ENCODE measurements at places on chromosomes 7 and 10. TPM values are rescaled to one million over a fixed set of nuclear protein-coding genes. Genes with fewer than 3 reads are reported as not detected.

- no peaks in the 10 kb centered on the region for H3K36me3 ChIP-seq
- H3K4me1 ChIP-seq: no peaks in the 10 kb centered on the region
- no peaks in the 10 kb centered on the region for H3K27me3 ChIP-seq
- H3K4me3 ChIP-seq: no peak overlapping the region
- H3K27ac ChIP-seq: no peak overlapping the region
- no peak for DNase-seq
Observed at GRCh38 chr7:370259-370625, 80.3 kb downstream of the FOXL3 start.

GRCh38 chr7:55465691-55466090 is 100.6 kb downstream of the LANCL2 start:
- H3K27me3 ChIP-seq: no peaks in the 10 kb centered on the region
- no peaks in the 10 kb centered on the region for H3K4me1 ChIP-seq
- no peak for DNase-seq
- no peaks in the 10 kb centered on the region for H3K36me3 ChIP-seq
- H3K27ac ChIP-seq: no peak overlapping the region
- H3K4me3 ChIP-seq: no peak overlapping the region

DNA sequence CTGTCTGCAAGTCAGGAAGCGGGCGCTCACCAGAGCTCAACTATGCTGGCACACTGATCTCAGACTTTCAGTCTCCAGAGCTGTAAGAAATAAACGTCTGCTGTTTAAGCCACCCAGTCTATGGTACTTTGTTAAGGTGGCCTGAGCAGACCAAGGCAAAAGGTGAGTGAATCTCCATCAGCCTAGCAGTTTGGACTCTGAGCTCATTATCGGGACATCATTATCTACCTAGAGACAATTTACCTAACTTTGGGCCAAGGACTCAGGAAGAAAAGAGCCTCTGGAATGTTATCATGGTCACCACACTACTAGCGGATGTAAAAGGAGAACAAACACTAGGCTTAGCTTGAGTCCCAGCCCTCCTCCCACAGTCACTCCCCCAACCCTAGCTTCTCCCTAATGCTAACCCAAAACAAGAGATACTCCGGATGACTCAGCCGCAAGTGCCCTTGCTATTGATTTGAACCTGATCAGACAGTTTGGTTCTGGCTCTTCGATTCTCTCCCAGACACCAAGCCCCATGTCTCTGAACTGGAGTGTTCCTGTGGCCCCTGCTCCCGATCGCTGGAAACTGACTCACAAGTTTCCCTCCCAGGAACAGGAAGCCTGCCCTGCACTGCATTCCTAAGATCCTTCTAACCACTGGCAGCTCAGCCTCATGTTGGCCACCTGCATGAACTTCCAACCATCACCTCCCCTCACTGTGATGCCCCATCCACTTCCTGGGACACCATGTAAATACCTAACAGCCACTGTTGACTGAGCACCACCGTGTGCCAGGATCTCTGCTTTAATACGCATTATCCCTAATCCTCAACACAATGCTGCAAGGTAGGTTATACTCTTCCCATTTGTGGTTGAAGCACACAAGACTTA is 34.5 kb downstream of the CREB3L2 start:
- H3K27me3 ChIP-seq: no peaks in the 10 kb centered on the region
- H3K4me1 ChIP-seq: peaks cover 12% of the 10 kb centered on the region
- DNase-seq: no peak
- H3K4me3 ChIP-seq: no peak overlapping the region
- H3K27ac ChIP-seq: peak overlapping the region; percentile 65

GRCh38 chr10:130935128-130935439 is 376.4 kb downstream of the TCERG1L start:
- H3K27me3 ChIP-seq: no peaks in the 10 kb centered on the region
- no peak overlapping the region for H3K4me3 ChIP-seq
- H3K27ac ChIP-seq: no peak overlapping the region
- DNase-seq: no peak
- H3K4me1 ChIP-seq: no peaks in the 10 kb centered on the region

DNA sequence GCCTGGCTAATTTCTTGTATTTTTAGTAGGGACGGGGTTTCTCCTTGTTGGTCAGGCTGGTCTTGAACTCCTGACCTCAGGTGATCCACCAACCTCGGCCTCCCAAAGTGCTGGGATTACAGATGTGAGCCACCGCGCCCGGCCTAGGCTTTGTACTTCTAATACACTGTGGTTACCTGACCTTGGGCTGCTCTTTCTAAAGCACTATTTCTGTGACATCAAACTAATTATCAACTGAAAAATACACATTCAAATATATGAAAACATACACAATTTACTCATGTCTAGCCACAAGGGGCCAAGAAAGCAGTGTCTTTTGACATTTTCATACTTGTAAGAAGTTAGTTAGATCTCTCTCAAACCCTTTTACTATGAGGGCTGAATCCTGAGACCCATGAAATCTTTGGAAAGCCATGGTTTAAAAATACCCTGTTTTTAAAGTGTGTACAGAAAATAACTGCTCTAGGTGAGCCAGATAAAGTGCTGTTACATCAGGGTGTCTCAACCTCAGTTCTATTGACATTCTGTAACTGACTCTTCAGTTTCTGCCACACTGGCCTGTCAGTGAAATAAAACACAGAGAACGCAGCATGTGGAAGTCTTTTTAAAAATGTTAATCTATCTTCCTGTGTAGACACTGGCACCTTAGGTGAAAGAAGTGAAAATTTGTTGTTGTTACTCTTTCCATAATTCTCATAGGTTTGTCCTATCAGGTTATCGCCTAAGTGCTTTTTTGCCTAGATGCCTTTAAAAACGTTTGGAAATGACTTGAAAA is 58.8 kb downstream of the CREM start:
- H3K36me3 ChIP-seq: no peaks in the 10 kb centered on the region
- H3K27ac ChIP-seq: no peak overlapping the region
- no peak overlapping the region for H3K4me3 ChIP-seq
- DNase-seq: no peak
- no peaks in the 10 kb centered on the region for H3K27me3 ChIP-seq
- no peaks in the 10 kb centered on the region for H3K4me1 ChIP-seq

DNA sequence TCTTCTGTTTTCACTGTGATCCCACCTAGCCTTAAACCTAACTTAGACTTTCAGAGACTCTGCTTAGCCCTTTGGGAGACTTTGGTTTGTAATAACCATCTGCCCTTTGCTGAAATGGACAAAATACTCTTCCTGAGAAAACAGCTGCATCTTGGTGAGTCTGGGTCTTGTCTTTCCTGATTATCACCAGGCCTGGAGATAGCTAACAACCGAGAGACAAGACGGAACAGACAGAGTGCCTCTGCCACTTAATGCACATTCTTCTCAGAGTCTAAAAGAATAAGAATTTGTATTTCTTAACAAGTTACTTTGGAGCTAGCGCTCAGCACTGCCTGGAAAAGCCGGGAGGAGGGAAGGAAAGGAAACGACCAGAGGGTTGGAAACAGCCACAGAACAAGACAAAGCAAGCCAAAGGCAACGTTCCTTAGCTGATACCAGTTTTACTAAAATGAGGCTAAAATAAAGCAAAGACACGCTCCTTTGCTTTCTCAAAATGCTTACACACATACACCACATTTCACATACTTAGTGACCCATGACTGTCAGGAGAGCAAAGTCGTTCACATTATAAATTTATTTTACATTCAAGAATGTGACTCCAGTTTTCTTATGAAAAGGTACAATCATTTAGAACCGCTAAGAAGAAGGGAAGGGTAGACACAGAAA is 70.3 kb upstream of the DGKI start:
- H3K4me1 ChIP-seq: peaks cover 14% of the 10 kb centered on the region
- H3K27me3 ChIP-seq: no peaks in the 10 kb centered on the region
- no peak overlapping the region for H3K4me3 ChIP-seq
- no peak for DNase-seq
- H3K36me3 ChIP-seq: no peaks in the 10 kb centered on the region
- peak overlapping the region; percentile 81 for H3K27ac ChIP-seq

- no peaks in the 10 kb centered on the region for H3K36me3 ChIP-seq
- H3K4me3 ChIP-seq: no peak overlapping the region
- H3K27me3 ChIP-seq: no peaks in the 10 kb centered on the region
- H3K27ac ChIP-seq: no peak overlapping the region
Observed at GRCh38 chr7:84412161-84412969, 217.8 kb upstream of the SEMA3A start.

DNA sequence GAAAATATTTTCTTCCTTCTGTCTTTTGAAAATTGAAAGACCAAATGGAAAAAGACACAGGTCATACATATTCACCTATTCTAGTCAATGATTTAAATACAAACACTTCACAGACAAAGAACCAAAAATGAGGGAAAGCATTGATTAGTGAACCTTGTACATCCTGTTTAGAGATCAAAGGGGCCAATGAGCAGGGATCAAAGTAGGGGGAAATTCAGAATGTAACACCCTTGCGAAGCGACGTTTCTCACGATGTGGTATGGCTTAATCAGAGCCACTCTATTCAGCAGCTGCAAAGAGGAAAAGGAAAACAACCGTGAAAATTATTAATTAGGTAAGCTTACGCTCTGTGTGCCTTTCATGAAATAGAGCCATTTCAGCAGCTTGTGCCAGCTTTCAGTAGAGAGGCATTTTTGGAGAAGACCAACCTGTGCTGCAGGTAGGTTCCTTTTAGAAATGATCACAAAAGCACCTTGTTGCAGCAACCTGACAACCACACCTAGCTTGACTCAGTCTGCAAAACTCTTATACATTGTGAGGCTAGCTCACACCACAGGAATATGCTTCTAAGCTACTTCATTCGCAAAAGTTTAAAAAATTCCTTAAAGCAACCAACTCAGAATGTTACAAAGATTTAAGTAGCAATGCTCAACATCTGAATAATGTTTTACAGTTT is 78.0 kb downstream of the DKK1 start:
- H3K27ac ChIP-seq: no peak overlapping the region
- no peaks in the 10 kb centered on the region for H3K27me3 ChIP-seq
- DNase-seq: no peak
- H3K36me3 ChIP-seq: no peaks in the 10 kb centered on the region

DNA sequence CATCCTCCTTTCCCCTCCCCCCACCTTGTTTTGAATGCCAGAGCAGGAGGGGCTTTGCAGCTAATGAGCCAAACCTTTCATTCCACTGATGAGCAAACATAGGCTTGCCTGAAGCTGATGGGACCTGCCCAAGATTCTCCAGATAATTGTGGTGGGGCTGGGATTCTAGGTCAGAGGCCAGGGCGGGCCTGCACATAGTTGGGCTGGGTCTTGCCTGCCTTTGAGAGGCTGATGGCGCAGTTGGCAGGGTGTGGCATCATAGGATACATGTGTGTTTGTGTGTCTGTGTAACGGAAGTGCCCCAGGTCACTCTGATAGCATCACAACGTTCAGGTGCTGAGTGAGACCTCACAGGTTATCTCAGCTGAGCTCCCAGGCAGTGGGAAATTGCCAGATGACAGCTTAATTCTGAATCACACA is 22.9 kb downstream of the BTBD16 start:
- no peak overlapping the region for H3K4me3 ChIP-seq
- no peak for DNase-seq
- no peak overlapping the region for H3K27ac ChIP-seq
- no peaks in the 10 kb centered on the region for H3K27me3 ChIP-seq

EBF3 gene
- 9.9 TPM for total RNA-seq

ZNF777 gene
- 6.1 TPM for total RNA-seq

Data from uterus (tissue), 4 donors.